ENCODE measurements at places on chromosomes 5 and 9. TPM values are rescaled to one million over a fixed set of nuclear protein-coding genes. Genes with fewer than 3 reads are reported as not detected.
A peak's percentile ranks its signal among the peaks of the same experiment; 100 is the strongest.

NAIF1 gene
- total RNA-seq = 10.8 TPM

GRCh38 chr5:120388016-120388781, 75.9 kb upstream of the PRR16 start:
- peak; percentile 98 for DNase-seq

TTC16 gene
- total RNA-seq = not detected

- DNase-seq = no peak
These were observed 576.5 kb downstream of the TLE1 start for GRCh38 chr9:81112627-81113452.

C6 gene
- not detected for total RNA-seq

- DNase-seq = no peak
These were observed 26.9 kb downstream of the CAMSAP1 start for GRCh38 chr9:135880438-135880837.

DNA sequence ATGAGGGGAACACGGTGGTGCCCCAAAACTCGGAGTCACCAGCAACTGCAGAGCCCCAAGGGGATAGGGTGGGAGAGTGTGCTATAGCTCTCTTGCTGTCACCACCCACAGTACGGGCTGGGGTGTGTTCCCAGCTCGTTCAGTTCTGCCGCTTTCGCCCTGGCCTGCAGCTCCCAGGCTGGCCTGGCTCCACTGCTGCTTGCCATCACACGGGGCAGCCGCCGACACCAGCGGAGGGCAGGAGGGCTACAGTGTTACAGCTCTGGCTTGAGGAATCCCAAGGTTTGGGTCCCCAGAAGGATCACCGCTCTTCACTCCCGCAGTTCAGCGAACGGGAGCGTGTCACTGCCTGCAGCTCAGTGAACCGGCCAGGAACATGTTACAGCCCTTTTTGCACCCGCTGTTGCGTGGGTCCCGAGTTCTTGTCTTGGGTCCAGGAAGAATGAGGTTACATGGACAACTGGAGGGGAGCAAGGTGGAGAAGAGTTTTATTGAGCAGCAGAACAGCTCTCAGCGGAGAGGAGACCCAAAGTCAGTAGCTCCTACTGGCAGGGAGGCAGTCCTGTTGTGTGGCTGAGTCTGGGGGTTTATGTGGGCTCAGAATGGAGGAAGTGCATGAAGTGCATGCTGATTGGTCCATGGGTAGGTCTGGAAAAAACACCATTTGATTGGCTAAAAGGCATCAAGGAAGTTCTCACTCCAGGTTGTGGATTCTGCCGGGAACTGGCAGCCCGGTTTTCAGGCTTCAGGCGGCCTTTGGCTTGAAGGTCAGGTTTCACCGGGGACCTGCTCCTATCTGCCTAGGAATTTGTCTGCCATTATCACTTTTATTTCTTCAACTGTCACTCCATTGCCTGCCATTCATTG, 113.4 kb downstream of the EHMT1 start:
- DNase-seq = no peak

DNA sequence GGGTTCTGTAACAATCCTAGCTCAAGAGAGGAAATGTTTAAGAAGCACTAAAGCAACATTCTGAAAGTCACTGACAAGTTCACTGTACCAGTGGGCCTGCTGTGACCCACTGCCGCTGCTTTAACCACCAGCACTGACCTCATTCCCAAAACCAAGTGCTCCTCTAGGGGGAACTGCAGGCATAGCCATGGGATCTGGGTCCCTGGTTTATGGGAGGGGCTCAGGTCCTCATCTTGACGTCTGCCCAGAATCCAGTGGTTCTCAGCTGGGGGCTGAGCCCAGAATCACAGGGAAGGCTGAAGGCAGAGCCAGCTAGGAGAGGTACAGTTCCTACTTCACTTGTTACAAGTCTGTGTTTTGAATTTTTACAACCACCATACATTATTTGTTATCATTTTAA, 36.1 kb upstream of the SLC2A8 start:
- peak; percentile 51 for DNase-seq

GABRA6 gene
- not detected for total RNA-seq

- DNase-seq = no peak
These were observed 1.3 kb downstream of the HINT2 start for GRCh38 chr9:35813434-35814105.

GRCh38 chr9:75891771-75892215, 1.3 kb downstream of the PCSK5 start:
- peak; percentile 16 for DNase-seq

DNA sequence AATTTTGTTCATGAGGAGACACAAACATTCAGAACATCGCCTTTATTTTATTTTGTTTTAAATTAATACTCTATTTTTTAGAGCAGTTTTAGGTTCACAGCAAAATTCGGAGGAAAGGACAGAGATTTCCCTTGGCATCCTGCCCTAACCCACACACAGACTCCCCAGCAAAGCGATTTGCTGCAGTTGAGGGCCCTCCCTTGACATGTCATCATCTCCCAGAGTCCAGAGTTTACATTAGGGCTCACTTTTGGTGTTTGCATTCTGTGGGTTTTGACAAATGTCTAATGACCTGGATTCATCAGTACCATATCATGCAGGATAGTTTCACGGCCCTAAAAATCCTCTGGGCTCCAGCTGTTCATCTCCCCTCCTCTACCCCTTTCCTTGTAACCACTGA, 33.6 kb upstream of the COL5A1 start:
- peak; percentile 84 for DNase-seq

MAN1B1 gene
- 65.7 TPM for total RNA-seq

DNA sequence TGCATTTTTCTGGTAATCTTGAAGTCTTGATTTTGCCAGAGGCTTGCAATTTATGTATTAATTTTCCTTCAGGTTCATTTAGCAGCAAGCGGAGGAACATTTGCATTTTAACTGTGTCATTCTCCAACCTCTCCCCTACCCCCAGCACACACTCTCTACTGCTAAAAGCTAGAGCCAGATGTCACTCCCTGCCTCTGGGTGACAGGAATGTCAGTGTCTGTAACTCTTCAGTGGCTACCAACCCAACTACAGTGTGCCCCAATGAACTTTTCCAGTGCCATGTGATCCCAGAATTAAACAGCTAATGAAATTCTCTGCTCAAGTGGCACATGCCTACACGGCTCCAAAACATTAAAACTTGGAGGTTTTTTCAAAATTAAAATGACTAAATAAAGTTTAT, 260.3 kb downstream of the GOLPH3 start:
- no peak for DNase-seq

- DNase-seq = no peak
These were observed 63.0 kb upstream of the BASP1 start for GRCh38 chr5:17154211-17154996.

DNA sequence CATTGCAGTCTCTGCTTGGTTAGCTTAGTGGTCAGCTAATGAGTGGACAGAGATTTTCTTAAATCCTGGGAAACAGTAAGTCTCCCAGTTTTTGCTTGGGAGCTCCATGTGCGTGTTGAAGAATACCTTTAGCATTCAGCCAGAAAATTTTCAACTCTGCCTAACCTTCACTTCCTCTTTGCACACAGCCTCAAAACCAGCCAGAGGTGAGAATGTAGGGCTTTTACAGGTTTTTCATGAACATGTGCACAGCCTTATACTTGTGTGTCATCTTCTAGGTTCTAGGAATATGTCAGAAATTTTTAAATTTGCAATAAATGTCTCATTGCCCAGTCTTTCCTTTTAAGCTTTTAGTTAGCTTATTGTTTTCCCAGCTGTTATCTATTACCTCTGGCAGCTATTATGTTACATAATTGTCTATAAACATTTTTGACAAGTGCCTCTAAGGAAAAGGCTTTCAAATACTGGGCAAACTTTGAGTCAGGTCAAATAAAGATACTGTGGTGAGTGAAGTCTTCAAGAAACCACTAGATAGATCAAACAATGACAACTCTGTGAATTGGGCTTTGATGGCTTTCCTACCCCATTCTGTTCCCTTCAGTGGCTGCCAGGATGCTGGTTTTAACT, 12.7 kb downstream of the ADGRV1 start:
- no peak for DNase-seq

GRCh38 chr5:178289438-178289837, 56.8 kb upstream of the PHYKPL start:
- DNase-seq = no peak

- DNase-seq = no peak
These were observed 37.9 kb downstream of the AHRR start for GRCh38 chr5:359301-359897.

DNA sequence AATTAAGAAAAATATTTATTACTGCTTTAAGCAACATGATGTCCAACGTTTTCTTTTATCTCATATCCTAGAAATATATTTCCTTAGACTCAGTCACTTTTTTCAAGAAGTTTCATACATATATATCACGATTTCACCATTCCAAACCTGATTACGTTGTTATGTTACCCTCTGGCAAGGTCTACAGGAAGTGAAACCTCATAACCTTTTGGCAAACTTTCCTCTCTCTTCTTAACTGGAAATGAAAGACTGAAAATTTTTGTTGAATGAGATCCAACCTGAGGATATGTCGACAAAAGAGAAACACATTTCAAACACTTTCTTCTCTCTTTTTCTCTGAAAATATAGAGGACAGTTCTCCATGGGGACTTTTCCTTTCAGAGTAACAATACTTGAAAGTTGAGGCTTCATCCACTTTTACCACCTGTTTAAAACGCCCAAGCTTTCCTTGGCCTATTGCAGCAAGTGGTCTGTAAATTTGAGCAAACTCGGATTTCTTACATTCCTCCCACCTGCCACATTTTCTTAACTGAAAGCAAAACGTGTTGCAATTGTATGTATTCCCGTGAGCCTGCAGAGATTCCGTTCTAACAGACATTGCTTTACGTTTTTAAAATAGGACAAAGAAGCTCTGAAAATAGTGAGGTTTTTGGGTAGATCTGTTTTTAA, 298.1 kb downstream of the CETN3 start:
- DNase-seq = peak; percentile 6

DNA sequence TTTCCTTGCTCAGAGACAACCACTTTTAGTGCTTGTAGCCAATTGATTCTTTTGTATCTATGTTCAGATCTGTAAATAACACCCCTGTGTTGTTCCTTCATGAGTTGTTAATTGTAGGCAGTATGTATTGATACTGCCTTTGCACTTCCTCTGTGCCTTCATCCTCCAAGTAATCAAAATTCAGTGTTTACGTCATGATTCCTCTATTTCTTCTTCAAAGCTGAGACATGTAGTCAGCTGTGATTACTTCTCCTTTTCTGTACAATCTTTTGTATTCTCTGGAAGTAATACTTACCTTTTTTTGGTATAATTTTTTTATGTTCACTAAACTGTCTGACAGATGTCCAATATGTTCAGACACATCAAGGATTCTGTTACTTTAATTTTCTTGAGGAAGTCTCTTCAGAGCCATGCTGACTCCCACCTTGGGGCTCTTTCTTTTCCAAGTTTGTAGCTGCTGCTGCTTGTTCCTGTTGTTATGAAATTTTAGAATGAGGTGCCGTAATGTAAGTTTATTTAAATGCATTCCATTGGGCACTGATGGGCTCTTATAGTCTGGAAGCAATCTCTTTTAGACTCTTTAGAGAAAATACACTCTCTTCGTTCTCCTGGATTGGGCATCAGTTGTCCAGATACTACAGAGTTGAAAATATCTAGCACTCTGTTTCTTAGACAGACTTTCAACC, 30.5 kb upstream of the LRRC70 start:
- DNase-seq = no peak

DNA sequence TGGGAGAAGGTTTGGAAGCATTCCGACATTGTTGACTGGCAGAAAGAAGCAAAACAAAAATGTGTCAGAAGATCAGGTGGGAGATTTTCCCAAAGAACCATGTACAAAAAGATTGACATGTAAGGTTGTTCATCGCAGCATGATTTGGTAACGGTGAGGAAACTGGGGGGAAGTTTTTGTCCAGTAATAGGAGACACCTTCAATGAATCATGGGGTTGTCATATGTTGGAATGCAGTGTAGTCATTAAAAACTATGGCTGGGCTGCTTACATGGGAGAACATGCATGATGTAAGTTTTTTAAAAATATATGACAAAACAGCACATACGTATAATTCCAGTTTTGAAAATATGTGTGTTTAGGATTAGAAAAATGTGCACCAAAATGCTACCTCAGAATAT, 50.5 kb downstream of the HSD17B3 start:
- no peak for DNase-seq

GRCh38 chr5:150560401-150561191, 52.7 kb downstream of the NDST1 start:
- peak; percentile 85 for DNase-seq

GRCh38 chr9:93576258-93577077, at the start of gene PHF2:
TSS of gene PHF2 (plus strand) at chr9:93576584. CDS start at chr9:93576774, 190 bp downstream.
- DNase-seq = no peak

TMED9 gene
- total RNA-seq = 113 TPM

DNA sequence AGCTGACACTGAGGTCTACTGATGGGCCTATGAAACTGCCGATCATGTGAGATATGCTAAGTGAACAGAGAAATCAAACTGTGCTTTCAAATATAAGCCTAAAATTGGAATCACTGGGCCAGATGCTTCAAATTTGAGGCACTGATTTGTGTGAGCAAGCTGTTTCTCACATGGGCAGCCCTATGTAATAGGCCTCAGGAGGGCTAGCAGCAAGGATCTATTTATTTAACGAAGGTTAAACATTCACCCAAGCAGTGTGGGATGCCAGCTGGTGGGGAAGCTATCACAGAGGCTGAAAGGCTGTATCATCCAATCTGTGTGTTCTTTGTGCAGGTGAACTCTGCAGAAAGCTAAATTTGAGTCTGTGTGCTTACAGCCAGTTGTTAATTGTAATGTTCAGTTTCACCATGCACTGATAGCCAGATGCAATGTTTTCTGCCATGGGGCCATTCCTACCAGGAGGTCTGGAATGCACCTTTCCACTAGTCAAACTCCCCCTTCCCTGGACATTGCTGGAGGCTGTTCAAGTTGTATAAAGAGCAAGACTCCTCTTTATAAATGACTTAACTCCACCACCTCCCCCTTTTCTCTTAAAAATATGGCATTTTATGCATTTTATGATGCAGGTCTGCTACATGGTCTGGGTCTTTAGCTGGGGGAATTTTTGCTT, 228.9 kb downstream of the SH3GL2 start:
- no peak for DNase-seq
